ENCODE measurements at places on chromosomes 1 and 21. TPM values are rescaled to one million over a fixed set of nuclear protein-coding genes. Genes with fewer than 3 reads are reported as not detected.

The PRR9 gene
- not detected for total RNA-seq

DNA sequence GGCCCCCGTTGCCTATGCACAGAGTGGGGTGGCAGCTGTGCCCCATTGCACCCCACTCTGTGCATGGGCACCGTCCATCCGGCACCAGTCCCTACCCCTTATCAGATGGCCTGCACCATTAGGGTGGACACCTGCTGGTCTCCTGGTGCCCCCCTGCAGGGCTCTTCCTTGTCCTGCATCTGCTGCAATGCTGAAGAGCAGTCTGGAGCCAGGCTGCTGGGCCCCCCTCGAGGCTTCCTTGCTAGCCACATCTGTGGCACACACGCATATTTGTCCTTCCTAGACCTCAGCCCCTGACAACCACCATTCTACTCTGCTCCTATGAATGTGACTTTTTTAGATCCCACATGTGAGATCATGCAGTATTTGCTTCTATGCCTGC is 56.4 kb downstream of the COL18A1 start:
- no peak for DNase-seq

The SELP gene
- total RNA-seq = 10.6 TPM

The C1orf94 gene
- total RNA-seq = not detected

The CR1 gene
- total RNA-seq = 4.1 TPM

GRCh38 chr1:199029855-199030254 is 391.0 kb downstream of the PTPRC start:
- no peak for DNase-seq

The LCE2A gene
- total RNA-seq = not detected

The ESPN gene
- 0.32 TPM for total RNA-seq

GRCh38 chr21:41932191-41932575 is 21.6 kb downstream of the C2CD2 start:
- DNase-seq = no peak

The COL16A1 gene
- total RNA-seq = 45.9 TPM

DNA sequence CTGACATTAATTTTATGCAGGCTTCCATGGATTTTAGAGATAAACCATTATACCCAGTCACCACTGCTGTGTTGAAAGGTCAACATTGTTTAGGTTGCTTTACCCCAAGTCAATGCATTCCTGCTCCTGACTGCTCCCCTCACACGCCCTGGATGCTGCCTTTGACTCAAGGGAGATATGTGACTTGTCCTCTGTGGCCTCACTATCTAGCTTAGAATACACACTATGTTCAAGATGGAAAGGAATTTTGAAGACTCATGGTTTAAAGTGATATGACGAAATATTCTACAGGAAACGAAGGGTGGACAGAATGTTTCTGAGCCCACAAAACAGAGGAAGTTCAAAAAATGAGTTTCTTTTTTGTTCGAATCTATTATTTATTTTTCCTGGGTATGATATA is 170.4 kb upstream of the NR5A2 start:
- DNase-seq = no peak

- DNase-seq = no peak
These were observed 102.2 kb downstream of the CASZ1 start for GRCh38 chr1:10694274-10694632.

DNA sequence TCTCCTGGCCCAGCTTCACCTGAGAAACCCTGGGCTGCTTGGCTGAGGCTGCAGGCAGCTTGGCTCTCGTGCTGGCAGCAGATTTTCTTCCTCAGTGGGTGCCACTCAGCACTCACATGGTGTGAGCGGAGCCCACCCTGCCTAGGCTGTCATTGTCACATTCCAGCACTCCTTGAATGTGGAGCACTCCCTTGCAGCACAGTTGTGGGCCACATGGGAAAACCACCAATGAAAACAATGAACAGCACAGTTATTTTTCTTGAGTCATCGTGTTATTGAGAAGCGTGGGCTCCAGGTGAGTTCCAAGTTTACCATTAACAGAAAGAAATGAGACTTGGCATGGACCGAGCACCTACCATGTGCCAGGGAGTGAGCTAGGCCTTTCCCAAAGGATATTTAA is 27.2 kb upstream of the TRIM67 start:
- DNase-seq = no peak

GRCh38 chr1:161244888-161245287 is 6.9 kb upstream of the NR1I3 start:
- no peak for DNase-seq

The KRTAP19-3 gene
- not detected for total RNA-seq

The UTS2 gene
- not detected for total RNA-seq

DNA sequence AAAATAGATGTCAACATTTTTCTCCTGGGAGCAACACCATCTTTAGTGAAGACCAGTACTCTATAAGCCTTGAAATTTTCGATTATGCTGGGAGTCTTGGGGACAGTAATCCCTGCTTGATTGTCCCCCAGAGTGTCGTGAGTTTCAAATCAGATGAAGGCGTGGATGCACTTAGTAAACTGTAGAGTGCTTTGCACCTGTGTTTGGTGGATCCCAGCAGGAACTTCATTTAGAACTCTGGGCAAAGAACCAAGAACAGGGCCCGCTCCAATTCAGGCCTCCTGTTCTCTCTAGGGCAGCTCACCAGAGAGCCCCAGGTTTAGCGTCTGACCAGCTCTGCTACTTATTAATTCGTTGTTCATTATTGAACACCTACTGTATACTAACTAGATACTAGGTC is 1.5 kb downstream of the GPX7 start:
- DNase-seq = no peak

GRCh38 chr1:79711001-79711431 is 704.5 kb upstream of the ADGRL4 start:
- no peak for DNase-seq

The CNIH3 gene
- total RNA-seq = 1.4 TPM

GRCh38 chr1:206415942-206416341 is 54.3 kb upstream of the IKBKE start:
- no peak for DNase-seq

DNA sequence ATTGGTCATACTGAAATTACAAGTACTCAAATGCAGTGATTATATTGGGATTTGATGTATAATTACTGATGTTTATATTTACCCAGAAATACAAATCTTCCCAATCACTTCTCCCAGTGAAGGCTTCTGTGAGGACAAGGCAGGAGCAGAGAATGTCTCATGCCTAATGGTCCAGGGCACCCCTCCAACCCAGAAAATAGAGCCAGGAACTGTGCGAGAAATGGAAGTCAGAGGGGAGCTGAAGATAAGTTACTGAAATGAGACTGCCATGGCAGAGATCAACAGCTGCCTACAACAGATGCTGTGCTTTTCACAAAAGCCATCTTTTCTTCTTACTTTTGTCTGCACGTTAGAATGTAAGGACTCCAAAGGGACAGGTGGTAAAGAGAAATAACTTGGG is 171.2 kb downstream of the TTLL7 start:
- no peak for DNase-seq

DNA sequence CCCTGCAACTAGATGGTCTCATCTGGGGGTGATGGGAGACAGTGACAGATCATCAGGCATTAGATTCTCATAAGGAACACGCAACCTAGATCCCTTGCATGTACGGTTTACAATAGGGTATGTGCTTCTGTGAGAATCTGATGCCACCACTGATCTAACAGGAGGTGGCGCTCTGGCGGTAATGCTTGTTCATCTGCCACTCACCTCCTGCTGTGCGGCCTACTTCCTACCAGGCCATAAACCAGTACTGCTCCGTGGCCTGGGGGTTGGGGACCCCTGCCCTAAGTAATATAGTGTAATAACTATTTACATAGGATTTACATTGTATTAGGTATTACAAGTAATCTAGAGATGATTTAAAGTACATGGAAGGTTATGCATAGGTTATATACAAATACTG is 134.9 kb downstream of the CLEC20A start:
- no peak for DNase-seq

The RNU1-2 gene
- total RNA-seq = 6,195 TPM

GRCh38 chr1:16926491-16927073 is 4.9 kb downstream of the CROCC start:
- no peak for DNase-seq

DNA sequence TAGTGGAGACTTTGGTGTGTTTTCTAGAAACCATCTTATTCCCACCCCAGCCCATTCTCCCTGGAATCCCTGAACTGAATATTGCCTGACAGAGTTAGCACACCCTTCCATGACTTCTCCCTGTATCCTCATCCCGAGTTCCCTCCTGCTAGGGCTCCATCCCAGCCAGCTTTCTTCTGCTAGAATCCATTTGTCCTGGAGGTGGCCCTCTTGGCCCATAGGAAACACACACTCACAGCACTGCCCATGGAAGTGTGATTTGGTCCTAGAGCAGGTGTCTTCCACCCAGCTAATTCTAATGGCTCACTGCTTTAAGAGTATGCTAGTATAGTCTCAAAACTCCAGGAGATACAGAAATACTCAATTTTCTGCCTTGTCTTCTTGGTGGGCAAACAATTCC is 4.1 kb downstream of the KRTAP15-1 start:
- no peak for DNase-seq

- DNase-seq = peak; percentile 99
These were observed at the start of the genes MORN1 and RER1 for GRCh38 chr1:2391041-2391930. TSS of gene MORN1 (minus strand) at chr1:2391554. CDS start at chr1:2391533, 21 bp downstream. TSS of gene RER1 (plus strand) at chr1:2391841. CDS start at chr1:2395791, 3,950 bp downstream.

DNA sequence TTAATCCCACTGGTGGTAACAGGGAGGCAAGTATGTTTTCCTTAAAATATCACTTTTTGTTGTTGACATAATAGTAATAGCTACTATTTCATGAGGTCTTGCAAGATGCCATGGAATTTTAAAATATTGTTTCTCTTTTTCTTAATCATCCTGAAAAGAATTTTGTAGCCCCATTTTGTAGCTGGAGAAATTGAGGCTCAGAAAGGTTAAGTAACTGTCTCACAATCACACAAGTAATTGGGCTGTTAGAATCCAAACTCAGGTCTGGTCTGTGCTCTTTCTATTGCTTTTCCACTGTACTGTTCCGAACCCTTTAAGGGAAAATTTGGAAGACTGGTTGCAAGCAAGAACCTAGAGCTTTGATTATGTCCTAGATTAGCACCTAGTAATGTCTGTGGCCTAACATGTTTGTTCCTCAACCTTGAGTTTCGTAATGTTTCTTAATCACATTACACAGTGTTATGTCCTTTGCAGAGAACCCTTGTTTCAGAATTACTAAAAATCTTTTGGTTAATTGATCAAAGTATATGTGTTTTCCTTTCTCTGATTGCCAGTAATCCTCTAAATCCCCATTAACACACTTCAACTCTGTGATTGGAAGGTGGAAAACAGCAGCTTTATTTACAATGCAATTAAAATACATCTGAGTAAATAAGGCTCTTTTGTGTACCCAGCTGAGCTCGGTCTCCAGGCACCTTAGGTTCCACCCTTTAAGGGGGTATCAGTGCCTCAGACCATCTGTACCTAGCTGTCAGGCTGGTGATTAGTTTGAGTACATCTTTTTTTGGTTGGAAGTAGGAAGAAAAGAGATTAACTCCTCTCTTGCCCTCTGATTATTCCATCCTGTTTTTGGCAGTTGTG is 10.4 kb downstream of the LRRC42 start:
- DNase-seq = no peak

DNA sequence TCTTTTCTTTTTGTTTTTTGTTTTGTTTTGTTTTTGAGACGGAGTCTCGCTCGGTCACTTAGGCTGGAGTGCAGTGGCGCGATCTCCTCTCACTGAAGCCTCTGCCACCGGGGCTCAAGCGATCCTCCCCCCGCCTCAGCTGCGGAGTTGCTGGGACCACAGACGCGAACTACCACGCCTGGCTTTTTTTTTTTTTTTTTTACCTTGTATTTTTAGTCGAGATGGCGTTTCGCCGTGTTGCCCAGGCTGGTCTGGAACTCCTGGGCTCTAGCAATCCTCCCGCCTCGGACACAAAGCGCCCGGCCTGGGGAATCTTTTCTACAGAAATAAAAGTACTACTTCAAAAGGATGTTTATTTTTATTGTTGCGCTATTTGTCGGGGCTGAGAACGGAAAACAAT is 1.1 kb upstream of the SETDB1 start:
- no peak for DNase-seq

DNA sequence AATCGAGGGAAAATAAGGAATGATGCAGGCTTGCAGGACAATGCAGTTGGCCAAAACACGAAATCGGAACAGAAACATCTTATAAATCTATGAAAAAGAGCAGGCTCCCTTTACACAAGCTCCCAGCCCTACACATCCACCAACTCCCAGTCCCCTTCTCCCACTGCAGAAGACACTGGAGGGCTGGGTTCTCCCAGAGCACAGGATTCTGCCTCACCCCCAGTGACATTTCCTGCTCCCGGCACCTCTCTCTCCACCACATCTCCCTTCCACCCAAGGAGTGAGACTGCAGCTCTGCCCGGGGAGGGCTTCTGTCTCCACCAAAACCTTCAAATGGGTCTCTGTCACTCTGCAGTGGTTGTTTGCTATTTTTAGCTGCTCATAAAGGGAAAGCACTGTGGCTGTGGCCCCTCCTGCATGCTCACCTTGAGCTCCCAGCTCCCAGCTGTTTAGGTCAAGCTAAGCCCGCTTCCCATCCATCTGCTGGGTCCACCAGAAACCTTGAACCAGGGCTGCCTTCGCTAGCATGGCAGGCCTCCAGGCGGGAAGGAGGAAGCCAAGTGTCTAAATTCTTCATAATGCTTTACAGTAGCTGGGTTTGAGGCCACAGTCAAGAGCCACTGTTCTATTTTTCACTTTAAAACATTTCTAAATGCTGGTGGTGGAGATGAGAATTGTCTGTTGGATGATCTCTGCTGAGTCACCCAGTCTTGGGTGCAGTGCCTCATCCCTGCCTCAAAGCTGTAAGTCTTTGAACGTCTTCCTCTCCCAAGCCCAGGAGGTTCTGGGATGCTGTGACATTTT is 3.3 kb upstream of the C2CD2 start:
- DNase-seq = no peak

- DNase-seq = peak; percentile 36
These were observed 11.4 kb downstream of the COQ8A start for GRCh38 chr1:226951286-226952117.

DNA sequence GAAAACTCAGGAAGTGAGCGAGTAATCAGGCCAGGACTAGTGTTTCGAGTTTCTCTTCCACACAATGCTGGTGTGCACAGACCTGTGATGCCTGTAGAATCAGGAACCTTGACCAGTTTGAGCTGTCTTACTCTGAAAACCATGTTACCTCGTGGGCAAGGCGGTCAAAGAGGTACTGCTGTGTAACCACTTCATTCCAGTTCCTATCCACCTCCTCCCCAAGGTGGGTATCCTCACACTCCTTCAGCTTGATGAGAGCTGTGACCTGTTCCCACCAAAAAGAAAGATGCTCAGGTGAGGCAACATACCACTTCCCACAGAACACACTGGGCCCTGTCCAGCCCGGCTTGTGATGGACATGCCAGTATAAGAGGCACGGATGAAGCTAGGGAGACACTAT is 88.1 kb downstream of the NRDC start:
- no peak for DNase-seq

DNA sequence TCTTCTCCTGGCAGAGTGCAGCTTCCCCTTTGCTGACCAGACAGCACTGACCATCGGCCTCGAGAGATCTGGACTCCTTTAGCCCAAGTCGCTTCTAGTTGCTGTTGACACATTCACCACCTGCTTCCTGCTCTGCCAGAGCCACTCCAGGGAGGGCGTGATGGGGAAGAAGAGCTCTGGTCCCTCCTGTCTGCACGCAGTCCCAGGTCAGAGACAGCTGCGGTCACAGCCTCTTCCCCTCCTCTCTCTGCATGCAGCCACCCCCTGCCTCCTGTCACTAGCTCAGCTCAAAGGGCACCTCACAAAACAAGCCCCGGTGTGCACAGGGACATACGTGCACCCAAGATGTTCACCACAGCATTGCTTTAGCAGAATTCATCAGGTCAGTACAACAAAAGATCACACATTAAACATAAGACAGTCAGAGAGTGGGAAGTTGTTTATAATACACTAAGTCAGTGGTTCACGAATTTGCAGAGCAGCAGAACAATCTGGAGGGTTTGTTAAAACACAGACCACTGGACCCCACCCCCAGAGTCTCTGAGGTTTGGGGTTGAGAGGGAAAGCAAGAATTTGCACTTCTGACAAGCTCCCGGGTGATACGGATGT is 132.9 kb downstream of the SYF2 start:
- no peak for DNase-seq

- DNase-seq = no peak
These were observed 300.3 kb downstream of the NPHP4 start for GRCh38 chr1:5691795-5692509.

All from cardiac septum (tissue), 1 donor.